ENCODE measurements at places on chromosomes 13 and 19.
A peak's percentile ranks its signal among the peaks of the same experiment; 100 is the strongest.

DNA sequence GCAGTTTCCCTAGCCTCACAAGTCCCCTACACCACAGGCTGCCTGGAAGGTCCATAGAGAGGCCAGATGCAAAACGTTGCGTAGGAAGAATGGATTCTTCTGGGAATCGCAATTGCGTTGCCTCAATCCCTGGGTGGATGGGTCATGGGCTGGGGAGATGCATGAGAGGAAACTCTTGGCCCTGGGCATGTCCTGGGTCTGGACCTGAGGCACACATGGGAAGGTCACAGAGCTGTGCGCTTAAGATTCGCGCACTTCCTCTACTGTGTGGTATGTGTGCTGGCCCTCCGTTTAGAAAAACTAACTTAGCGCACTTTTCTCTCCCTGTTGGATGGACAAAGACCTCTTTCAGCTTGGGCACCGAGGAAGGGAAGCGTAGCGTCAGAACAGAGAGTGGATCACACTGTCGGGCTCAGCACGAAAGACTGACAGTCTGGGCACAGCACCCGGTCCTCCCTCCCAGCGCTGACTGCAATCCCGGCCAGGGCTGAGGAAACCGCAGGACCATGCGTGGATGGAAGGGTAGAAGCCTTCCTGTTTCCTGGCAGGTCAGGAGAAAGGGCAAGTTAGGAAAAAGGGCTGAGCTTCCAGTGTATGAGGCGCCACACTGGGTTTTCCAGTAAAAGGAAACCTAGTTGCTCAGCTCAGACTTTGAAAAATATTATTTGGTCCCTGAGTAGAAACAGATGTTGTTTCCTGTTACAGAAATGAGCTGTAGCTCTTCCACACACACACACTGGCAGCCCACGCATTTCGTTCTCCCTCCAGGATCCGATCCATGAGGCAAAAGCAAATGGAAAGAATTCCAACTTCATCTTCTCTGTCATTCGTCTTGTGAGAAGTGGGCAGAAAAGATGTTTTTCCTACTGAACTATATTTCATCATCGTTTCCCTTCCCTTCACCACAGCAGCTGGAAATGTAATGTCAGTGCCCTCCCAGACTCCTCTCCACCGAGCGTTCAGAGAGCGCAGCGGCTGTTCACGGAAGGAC is 86.0 kb downstream of the ING1 start:
- DNase-seq = no peak

DNA sequence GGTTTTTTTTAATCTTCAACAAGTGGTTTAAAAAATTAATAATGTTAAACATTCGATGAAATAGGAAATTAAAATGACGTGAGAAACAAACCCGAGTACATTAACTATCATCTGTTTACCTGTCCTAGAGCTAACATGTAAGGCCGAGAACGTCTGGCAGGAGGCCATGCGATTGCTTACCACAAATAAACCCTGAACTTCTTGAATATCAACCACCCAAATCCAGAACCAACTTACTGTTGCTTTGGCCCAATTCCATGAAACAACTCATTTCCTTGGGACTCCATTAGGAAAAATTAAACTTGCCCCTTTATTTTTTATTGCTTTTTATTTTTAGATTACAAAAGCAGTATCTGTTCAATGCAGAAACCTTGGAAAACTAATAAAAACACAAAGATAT is 228.9 kb upstream of the IRS2 start:
- DNase-seq = no peak

DNA sequence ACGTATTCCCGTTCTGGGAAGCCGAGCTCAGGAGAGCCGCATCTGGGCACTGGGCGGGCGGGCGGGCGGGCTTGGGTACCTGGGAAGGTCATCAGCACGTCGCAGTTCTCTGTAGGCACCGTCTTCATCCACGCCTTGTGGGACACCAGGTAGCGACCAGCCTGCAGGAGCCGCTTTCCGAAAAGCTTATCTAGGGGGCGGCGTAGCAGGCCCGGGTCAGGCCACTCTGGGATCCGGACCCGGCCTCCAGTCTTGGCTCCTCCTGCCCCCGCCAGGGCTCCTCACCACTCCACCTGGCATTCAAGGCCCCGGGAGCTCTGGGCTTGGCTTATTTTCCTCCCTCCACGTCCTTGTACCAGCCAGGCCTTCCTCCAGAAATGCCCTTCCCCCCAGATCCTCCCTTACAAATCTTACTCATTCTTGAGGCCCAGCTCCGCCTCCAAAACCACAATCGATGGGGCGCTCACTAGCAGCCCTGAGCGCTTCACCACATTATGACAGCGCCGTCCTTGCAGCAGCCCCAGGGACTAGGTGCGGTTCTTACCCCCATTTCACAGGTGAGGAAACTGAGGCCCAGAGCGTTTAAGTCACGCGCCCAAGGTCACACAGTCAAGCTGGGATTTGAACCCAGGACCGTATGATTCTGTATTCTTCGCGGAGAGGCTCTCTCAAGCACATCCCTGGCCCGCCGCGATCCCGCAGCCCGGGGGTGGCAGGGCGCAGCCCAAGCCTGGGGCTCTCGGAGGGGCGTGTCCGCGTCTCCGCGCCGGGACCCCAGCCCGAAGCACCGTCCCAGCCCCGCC is 843 bp downstream of the ANO8 start:
- peak; percentile 88 for DNase-seq

GRCh38 chr13:83057119-83057518 is 825.2 kb downstream of the SLITRK1 start:
- DNase-seq = no peak

GRCh38 chr13:110470272-110471009 is 91.1 kb downstream of the RAB20 start:
- DNase-seq = no peak

DNA sequence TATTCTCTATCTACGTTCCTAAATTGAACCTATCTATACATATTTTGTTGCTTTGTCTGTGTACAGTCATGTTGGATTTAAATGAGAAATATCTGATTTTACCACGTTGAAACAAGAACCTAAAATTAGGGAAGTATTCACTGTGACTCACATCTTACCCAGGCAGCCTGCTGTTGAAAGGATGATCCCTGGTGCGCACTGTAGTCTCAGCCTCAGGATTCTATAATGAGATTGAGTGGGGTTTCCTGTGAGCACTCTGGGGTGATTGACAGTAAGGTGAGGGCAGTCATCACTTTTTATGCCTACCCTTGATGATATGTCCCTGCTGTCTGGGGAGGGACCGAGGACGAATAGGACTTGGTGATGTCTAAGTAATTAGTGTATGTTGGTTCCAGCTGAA is 35.4 kb downstream of the PCCA start:
- DNase-seq = no peak

- no peak for DNase-seq
These were observed 766.4 kb upstream of the KLHL1 start for GRCh38 chr13:70874636-70875035.

- DNase-seq = no peak
These were observed 11.3 kb downstream of the GPR12 start for GRCh38 chr13:26749285-26749684.

DNA sequence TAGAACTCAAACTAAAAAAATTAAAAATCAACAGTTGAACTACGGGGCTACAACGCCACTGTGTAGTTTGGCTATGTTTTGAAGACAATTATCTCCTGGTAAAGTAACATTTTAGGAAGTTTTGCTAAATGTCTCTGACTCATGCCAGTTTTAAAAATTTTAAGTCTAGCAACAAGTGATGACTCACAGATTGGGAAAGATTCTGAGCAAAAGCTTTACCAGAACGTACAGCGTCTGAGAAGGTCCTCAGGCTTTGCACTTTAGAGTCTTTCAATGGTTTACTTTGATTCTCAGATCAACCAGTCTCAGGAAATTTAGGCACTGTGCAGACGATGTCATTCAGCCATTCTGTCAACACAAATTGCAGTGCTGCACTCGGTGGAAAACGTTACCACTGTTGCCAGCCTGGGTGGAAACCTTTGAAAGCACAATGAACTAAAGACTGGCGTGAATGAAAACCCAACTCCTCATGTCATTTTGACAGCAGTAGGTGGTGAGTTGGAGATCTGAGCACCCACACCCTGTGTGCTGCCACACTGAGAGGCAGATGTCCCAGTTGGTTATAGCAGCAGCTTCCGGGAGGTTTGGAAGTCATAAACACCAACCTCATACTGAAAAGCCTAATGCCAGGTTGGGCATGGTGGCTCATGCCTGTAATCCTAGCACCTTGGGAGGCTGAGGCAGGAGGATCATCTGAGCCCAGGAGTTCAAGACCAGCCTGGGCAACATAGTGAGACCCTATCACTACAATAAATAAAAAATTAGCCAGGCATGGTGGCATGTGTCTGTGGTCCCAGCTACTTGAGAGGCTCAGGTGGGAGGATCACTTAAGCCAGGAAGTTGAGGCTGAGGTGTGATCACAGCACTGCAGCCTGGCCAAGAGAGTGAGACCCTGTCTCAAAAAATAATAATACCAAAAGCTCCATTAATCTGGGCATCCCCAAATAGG is 6.3 kb upstream of the WTIP start:
- DNase-seq = peak; percentile 46

DNA sequence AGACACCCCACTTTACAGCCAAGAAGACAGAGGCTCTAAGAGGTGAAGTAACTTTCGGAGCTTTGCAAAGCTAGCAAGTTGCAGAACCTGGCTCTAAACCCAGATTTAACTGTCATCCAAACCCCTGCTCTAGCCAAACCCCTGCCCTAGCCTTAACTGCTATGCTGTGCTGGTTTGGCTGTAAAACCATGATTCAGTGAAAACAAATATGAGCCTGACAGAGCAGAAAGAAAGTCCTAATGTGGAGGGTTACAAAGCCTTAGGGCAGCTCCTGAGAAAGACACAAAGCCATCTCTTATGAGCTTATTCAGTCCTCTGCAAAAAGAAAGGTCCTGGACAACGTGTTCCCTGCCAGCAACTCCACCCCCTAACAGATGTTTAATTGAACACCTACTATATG is 172.8 kb downstream of the KATNAL1 start:
- no peak for DNase-seq

DNA sequence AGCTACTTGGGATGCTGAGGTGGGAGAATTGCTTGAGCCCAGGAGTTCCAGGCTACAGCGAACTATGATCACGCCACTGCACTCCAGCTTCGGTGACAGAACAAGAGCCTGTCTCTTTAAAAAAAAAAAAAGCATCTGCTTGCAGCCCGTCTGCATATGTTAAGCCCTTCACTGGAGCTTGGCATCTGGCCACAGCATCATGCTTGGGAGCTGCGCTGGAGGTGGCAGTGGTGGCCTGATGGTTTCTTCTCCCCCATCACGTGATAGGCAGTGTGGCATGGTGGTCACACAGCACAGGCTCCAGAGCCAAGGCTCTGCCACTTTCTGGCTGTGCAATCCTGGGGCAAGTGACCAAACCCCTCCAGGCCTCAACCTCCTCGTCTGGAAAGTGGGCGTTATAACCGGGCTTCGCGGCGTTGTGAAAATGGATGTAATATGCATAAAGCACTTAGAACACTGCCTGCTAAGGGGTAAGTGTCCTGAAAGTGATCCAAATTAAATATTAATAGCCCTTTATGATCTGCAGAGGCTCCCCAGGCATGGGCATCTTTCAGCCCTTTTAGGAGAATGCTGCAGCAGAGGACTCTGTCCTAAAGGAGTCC is 24.4 kb downstream of the MARK4 start:
- DNase-seq = no peak

DNA sequence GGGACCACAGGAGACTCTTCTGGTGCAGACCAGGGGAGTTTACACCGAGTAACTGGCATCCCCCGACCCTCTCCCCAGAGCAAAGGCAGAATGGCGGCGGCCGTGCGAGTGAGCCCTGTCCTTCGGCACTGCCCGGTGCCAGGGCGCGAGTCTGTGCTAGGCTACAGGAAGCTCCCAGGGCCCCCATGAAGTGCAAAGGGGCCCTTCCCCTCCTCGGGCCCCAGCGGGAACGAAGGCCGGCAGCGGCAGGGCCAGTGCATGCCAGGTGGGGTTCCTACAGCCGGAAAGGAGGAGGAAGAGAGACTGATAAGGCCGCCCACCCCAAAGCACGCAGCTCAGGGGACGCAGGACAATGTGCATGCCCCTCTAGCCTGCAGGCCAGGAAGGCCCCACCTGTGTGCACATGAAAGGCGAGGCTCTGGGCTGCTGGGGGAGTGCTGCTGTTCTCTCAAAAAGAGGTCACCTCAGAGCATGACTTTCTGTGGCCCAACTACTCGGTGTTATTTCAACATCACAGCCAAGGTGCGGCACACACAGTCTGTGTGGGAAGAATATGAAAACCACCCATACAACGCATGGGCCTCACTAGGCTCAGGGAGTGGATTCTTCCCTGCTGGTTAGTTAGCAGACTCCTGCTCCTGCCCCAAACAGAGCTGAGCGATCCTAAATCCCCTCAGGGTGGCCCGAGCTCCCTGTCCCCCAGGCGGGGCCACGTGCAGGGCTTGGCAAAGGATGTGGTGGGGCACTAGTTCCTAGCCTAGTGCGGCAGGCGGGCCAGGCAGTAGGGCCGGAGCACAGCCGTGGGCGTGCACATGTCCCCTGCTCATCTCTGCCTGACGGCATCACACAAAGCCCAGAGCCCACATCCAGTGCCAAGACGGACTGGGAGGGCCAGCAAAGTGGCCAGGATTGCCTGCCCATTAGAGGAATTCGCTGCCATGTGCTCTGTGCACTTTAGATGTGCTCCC is 28.4 kb upstream of the TIMM44 start:
- DNase-seq = no peak

DNA sequence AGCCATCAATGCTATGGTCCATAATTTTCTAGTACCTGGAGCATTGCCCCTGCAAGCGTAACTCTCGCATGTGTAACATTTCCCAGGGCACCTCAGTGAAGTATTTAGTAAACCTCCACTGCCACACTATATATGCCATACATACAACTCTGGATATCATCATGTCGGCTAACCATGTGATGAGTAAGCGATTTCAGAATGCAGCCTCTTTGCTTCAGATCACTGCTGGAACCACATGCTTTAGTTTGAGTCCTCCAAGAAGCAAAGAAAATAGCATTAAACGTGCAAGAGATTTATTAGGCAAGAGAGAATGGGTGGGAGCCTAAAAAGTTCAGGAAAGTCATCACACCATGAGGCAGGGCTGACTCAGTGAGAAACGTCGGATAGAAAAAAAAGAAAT is 635.6 kb upstream of the SLITRK5 start:
- no peak for DNase-seq

GRCh38 chr13:89212186-89212585 is 1541.0 kb downstream of the SLITRK5 start:
- no peak for DNase-seq

GRCh38 chr13:111046590-111047141 is 68.4 kb upstream of the ARHGEF7 start:
- peak; percentile 22 for DNase-seq

GRCh38 chr19:55590617-55591016 is 8.7 kb downstream of the FIZ1 start:
- no peak for DNase-seq

- DNase-seq = no peak
These were observed 2719.4 kb downstream of the PCDH9 start for GRCh38 chr13:64510747-64511146.

DNA sequence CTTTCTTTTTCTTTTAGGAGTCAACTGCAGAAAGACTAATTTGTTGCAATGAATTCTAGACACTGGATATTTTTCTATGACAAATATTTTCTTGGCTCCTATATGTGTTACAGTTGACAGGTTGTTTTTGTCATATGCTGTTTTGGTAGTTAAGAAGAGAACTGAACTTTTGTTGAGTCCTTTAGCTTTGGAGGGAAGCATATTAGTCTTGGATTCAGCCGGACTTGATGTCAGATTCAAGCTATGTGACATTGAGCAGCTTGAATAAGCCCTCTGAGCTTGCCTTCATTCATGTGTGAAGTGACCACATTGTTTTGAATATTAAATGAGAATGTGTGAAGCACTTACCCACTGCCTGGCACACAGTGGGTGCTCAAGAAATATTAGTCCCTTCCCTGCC is 181.9 kb upstream of the RNF113B start:
- no peak for DNase-seq

All from activated CD4-positive, alpha-beta T cell treated with anti-CD3 and anti-CD28 coated beads, Interleukin-2, Interleukin-4, amounts not matched to agents 100 ng/mL and 50 ng/mL, durations not matched to agents 16 hours and 8 hours (primary cell).